T-helper 1 cell (primary cell): ENCODE measurements at places on chromosomes 6 and 20.

- DNase-seq = peak; percentile 8
These were observed 637 bp downstream of the ABHD12 start for GRCh38 chr20:25389858-25390537.

- DNase-seq = no peak
These were observed 1.7 kb upstream of the MMP9 start for GRCh38 chr20:46006964-46007363.

DNA sequence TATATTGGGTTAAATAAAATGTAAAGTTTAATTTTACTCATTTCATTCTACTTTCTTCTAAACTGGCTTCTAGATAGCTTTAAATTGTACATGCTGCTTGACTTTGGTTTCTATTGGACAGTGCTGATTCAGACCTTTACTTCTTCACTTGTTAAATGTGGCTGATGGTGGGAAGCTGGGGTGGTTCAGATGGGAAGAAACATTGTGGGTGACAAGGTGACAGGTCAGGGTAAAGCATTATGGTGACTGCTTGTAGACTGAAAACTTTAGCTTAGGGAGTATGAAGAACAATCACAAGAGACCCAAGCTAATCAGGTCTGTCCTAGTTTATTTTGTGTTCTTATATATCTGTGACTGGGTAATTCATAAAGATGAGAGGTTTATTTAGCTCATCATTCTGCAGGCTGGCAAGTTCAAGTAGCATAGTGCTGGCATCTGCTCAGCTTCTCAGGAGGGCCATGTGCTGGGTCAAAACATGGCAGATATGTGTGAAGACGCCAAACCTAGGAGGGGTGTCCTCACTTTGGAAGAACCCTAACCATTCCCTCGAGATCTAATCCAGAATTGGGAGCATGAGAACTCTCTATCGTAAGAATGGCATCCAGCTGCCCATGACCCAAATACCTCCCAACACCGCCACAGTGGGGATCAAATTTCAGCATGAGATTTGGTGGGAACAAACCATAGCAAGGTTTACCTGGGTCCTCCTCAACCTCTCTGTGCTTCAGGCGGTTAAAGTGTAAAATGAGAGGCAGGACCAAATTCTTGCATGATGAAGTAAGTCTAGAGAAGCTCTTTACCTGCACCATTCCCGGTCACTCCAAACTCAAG lies 102.8 kb downstream of the FYN start:
- DNase-seq = no peak

DNA sequence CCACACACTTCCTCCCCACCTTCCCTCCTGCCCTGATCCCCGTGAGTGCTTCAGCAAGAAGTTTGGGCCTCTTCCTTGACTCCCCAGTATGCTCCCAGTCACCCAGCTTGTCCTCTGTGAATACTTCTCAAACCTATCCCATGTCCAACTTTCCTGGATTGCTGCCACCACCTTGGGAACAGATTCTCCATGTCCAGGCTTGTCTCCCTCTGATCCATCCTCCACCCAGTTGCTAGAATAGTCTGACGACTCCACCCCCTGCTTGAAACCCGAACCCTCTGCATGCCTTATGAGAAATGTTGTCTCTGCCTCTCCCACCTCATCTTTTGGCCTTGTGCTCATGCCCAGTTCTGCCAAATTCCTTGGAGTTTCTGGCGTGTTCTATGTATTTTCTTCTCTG lies 108.0 kb downstream of the PPP1R14C start:
- DNase-seq = no peak

GRCh38 chr6:13836170-13836569 lies 21.8 kb upstream of the MCUR1 start:
- no peak for DNase-seq

GRCh38 chr20:19920381-19921138 lies 96.6 kb upstream of the NAA20 start:
- no peak for DNase-seq

GRCh38 chr20:14470231-14470899 lies 133.0 kb upstream of the FLRT3 start:
- DNase-seq = no peak

DNA sequence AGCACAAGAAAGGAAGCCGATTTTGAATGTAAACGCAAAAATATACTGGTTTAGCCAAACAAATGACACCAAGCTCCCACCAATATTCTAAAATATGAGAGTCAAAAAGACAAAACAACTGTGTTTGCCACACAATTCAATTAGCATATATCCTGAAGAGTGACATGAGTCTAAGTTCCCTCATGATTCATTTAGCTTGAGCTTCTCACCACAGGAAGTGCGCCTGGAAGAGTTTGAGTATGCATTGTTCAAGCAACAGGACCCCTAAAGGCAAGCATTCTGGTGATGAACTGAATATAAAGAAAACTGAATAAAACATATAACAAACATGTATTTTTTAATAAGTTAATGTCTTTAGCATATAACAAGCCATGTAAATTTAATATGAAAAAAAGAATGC lies 115.2 kb upstream of the RUNX2 start:
- DNase-seq = peak; percentile 26

DNA sequence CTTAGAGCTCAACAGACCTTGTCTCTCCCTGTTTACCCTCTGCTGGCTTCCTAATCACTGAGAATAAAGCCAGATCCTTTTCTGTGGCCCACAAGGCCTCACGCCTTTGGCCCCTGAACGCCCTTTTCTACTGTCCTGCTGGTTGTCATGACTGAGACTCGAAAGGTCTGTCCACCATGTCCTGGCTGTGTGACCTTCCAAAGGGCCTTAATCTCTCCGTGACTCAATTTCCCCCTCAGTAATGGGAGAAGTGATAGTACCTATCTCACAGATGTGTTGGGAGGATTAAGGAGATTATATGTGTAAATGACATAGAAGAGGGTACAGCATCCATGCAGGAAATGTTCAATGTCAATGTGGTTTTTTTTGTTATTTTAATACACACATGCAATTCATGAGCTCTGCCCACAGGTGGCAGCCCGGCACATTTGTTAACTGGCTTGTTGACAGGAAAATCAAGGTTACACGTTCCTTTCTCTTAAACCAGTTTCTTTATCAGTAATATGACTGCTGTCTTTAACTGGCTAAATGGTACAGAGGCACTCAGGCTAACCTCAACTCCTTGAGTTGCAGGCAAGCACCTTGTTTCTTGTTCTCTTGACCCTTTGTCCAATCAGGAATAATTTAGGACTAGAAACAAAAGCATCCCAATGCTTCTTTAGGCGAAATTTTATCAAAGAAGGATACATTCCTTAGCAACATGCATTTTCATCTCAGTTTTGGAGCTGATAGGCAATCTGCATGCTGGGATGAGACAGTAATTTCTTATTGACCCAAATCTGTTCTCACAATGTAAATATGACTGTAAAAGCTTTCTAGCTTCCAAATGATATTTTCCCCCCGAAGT lies 16.6 kb downstream of the SLC22A1 start:
- DNase-seq = peak; percentile 56

DNA sequence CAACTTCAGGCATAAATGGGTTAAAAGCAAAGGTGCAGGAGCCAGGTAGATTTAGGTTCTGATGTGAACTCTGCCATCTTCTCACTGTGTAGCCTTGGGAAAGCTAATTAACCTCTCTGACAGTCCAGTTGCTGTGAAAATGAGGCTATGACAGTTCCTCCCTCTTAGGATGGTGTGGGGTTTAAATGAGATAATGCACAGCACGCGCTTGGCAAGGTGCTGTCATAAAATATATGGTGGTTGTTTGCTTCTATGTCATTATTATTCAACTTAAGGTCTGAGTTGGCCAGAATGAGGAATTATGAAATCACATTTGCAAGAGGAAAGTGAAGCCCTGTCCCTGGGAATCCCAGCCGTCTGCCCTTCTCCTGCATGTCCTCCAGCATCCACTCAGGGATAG lies 15.5 kb upstream of the BCAS1 start:
- no peak for DNase-seq

DNA sequence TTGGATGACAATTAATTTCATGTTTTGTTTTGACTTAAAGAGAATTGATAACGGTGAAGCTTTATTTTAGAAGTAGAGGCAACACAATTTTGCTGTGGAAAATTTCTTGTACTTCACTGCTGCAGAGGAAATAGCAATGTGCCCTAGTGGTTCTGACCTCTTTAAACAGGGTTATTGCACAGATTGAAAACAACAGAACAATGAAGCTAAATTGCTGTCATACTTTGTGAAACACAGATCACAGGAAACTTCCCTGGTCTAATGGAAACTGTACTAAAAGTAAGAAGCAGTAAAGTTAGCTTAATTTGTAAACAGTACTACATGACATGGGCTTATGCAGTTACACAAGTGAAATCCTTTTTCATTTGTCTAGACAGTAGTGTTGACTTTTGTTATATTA lies 31.3 kb downstream of the OR2A4 start:
- no peak for DNase-seq

DNA sequence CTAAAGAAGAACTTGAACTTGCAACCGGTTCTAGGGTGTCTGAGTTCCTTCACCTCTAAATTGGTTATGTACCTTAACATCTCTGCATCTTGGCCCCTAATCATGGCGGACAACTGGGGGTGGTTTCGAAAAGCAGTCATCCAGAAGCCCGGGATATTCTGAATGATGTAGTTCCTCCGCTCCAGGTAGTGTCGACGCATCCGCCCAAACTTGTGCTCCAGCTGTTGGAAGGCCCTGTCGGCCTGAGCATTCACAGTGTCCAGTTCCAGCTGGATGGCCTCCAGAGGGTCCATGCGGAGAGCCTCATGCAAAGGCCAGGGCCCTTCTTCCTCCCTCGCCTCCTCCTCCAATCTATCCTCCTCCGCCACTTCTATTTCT lies 887 bp downstream of the TSPYL1 start:
- no peak for DNase-seq

GRCh38 chr6:110185879-110186278 lies 5.7 kb downstream of the CDC40 start:
- DNase-seq = peak; percentile 9

GRCh38 chr6:61200444-61200843 lies 1085.6 kb downstream of the KHDRBS2 start:
- DNase-seq = no peak

GRCh38 chr6:27148404-27148795 lies 99.1 kb upstream of the PRSS16 start:
- no peak for DNase-seq

DNA sequence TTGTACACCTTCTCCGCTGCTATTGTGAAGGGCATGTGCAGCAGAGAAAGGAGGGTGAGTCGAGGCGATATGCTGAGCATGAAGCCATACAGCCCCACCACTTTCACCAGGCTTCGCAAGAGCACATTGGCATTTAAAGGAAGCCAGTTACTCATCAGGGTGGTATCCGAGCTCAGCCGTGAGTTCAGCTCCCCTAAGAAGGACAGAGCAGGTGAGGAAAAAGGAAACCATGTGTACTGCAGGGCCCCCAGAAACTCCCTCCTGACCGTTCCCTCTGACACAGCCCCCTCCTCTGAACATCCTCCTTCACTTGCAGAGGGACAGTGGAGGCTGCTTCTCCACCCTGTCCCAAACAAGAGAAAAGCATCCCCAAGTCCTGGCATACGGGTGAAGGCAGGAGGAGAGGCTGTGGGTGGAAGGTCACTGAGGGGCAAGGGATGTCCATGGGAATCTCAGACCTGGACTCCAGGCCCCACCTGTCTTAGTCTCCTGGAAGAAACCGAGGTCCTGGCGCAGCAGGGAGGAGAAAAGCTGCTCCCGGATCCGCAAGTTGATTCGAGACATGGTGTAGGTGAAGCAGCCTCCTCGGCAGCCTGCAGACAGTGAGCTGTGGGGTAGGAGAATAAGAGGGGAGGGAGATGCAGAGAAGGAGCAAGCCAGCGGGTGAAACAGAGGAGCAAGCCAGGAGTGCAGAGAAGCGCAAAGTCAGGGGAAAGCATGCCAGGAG lies 3.2 kb downstream of the TAP2 start:
- no peak for DNase-seq

GRCh38 chr6:143745166-143746133 lies 67.7 kb downstream of the PHACTR2 start:
- DNase-seq = no peak
